ENCODE measurements at places on chromosomes 11 and 22. TPM values are rescaled to one million over a fixed set of nuclear protein-coding genes. Genes with fewer than 3 reads are reported as not detected.

The LRRC56 gene
- polyA plus RNA-seq: 0.35 TPM

The TBX10 gene
- not detected for polyA plus RNA-seq

The COMT gene
- 362 TPM for polyA plus RNA-seq

The MAJIN gene
- polyA plus RNA-seq: not detected

The MFRP gene
- not detected for polyA plus RNA-seq

The HTATIP2 gene
- polyA plus RNA-seq: 25.7 TPM

The TMEM86A gene
- 0.39 TPM for polyA plus RNA-seq

The SCN4B gene
- 4.5 TPM for polyA plus RNA-seq

The IRAG1 gene
- 0.14 TPM for polyA plus RNA-seq

The OR51E2 gene
- polyA plus RNA-seq: not detected

The LRRC10B gene
- polyA plus RNA-seq: 0.05 TPM

The EXPH5 gene
- polyA plus RNA-seq: 2.8 TPM

The NCF4 gene
- polyA plus RNA-seq: 0.36 TPM

The PNPLA5 gene
- 0.05 TPM for polyA plus RNA-seq

The PSMC3 gene
- 168 TPM for polyA plus RNA-seq

The OR52H1 gene
- polyA plus RNA-seq: not detected

The C22orf31 gene
- polyA plus RNA-seq: not detected

The NXPE1 gene
- polyA plus RNA-seq: not detected

The RASL10A gene
- not detected for polyA plus RNA-seq

The GPR83 gene
- 0.03 TPM for polyA plus RNA-seq

The TTC12 gene
- 23.8 TPM for polyA plus RNA-seq

The ACTN3 gene
- 0.01 TPM for polyA plus RNA-seq

The PKNOX2 gene
- polyA plus RNA-seq: 0.10 TPM

The MPZL3 gene
- polyA plus RNA-seq: 4.3 TPM

The DDTL gene
- polyA plus RNA-seq: not detected
